Muscle of leg (tissue), 16 donors: ENCODE measurements at places on chromosomes 11 and 22.

- no peak for DNase-seq
Measured at GRCh38 chr11:62705413-62705812, 1.8 kb downstream of the BSCL2 start.

GRCh38 chr11:47940904-47941649 lies 39.3 kb upstream of the PTPRJ start:
- no peak for DNase-seq

- peak; percentile 47 for DNase-seq
Measured at GRCh38 chr11:125569915-125570621, 791 bp downstream of the EI24 start.

- DNase-seq = no peak
Measured at GRCh38 chr11:73423506-73423905, 47.3 kb downstream of the RELT start.

DNA sequence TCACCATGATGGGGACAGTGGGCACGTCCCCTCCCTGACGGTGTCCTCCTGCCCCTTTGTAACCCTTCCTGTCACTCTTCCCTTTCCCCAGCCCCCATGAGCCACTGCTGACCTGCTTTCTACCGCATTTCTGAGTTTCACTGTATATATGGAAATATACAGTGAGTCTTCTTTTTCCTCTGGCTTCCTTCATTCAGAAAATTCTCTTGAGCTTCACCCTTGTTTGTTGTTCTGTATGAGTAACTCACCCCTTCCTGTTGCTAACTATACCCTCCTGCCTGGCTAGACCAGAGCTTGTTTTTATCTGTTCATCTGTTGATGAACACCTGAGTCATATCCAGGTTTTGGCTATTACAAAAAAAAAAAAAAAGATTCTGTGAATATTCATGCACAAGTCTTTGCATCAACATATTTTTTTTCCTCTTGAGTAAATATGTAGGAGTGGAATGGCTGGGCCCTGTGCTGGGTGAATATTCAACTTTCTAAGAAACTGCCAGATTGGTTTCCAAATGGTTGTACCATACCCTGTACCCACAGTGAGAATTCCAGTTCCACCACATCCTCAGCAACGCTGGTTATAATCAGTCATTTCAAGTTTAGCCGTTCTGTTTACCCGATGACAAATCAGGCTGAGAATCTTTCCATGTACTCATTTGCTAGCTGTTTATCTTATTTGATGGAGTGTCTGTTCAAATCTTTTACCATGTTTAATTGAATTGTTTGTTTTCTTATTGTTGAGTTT lies 62.0 kb downstream of the IGF2 start:
- no peak for DNase-seq

- peak; percentile 15 for DNase-seq
Measured at GRCh38 chr11:109123816-109124787, 297.9 kb upstream of the C11orf87 start.

GRCh38 chr11:108199446-108200321 lies 22.8 kb downstream of the NPAT start:
- DNase-seq = no peak

GRCh38 chr22:17540481-17540880 lies 22.8 kb upstream of the SLC25A18 start:
- no peak for DNase-seq

- DNase-seq = peak; percentile 23
Measured at GRCh38 chr11:87185228-87185627, 147.5 kb downstream of the TMEM135 start.

- no peak for DNase-seq
Measured at GRCh38 chr11:31610544-31610943, 101.0 kb downstream of the ELP4 start.

DNA sequence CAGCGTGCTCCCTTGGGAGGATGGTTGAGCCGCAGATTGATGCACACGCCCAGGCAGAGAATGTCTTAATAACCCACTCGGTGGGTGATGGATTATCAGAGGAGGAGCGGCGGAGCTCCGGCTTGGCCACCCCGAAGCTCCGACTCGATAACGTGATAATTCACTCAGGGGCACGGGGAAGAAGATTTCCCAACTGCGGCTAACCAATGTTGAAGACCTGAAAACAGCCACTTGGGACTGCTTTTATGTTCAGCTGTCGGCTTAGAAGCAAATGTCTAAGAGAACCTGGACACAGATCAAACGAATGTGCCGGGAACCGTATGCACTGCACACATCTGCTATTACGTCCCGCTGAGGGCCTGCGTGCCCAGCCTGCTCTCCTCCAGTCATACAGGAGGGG lies 206.8 kb upstream of the CADM1 start:
- peak; percentile 69 for DNase-seq

- no peak for DNase-seq
Measured at GRCh38 chr11:17219016-17219415, 11.2 kb upstream of the PIK3C2A start.

GRCh38 chr11:120985718-120986569 lies 38.0 kb upstream of the TBCEL start:
- DNase-seq = peak; percentile 49

DNA sequence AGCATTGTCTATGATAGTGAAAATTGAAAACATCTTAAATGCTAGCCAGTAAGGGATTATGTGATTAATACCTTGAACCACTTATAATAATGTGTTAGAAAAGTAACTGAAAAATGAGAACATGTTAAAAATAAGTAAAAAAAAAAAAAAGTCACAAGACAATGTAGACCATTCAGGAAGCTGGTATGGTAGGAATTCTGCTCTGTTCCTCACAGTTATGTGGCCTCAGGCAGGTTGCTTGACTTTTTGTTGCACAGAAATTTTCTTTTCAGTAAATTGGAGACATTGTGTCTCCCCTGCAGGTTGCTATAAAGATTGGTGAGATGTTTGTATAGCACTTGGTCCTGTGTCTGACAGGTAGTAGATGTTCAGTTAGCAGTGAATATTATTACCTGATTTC lies 17.3 kb upstream of the PLET1 start:
- DNase-seq = no peak

GRCh38 chr11:75261902-75262361 lies 21.4 kb downstream of the TPBGL start:
- DNase-seq = no peak

- no peak for DNase-seq
Measured at GRCh38 chr11:128735935-128736605, 42.2 kb downstream of the FLI1 start.

GRCh38 chr22:45007391-45008185 lies 2.2 kb downstream of the PHF21B start:
- peak; percentile 74 for DNase-seq

GRCh38 chr11:3986301-3986700 lies 108.3 kb upstream of the RRM1 start:
- DNase-seq = no peak

DNA sequence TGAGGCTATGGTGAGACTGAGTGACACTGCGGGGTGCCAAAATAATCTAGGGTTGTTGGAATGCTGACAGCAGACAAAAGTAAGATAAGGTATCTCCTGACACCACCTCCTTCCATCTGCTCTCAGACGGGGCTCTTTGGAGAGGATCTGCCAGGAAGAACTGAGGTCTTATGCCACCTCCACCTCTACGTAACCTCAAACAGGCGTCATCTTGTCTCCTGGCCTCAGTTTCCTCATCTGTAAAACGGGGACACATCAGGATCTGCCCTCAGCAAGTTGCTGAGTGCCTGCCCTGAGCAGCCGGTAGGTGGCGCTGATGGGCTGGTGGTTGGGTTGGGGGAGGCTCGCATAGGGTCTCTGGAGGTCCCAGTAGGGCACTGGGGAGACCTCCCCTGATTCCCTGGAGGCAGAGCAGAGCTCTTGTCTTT lies 1.7 kb upstream of the MYEOV start:
- DNase-seq = no peak

- no peak for DNase-seq
Measured at GRCh38 chr11:26620282-26621045, 48.4 kb upstream of the MUC15 start.

- DNase-seq = no peak
Measured at GRCh38 chr11:118909619-118910308, 16.0 kb downstream of the BCL9L start.

GRCh38 chr11:65468874-65469333 lies 29.9 kb upstream of the MALAT1 start:
- no peak for DNase-seq

- DNase-seq = peak; percentile 9
Measured at GRCh38 chr11:113615098-113615497, 91.0 kb downstream of the TMPRSS5 start.

GRCh38 chr11:96263238-96263763 lies 79.7 kb downstream of the MAML2 start:
- no peak for DNase-seq

- DNase-seq = no peak
Measured at GRCh38 chr11:103902994-103903393, 133.4 kb upstream of the DDI1 start.

GRCh38 chr11:12914400-12914912 lies 94.7 kb upstream of the RASSF10 start:
- DNase-seq = peak; percentile 90

DNA sequence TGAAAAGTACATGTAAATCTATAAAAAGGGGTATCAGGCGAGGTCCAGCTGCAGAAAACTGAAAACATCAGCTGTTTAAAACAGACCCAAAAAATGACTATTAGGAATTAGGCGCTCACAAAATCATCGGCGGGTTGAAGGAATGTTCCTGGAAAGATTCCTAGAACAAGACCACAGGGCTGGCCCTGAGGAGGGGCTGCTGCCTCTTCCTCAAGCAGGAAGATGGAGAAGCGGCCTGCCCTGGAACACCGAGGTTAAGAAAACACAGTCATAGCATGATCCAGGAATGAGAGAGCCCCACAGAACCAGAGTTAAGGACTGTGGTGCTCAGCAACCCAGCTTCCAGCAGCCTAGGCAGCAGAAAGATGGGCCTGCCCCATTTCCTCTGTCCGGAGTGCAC lies 78.4 kb downstream of the C11orf91 start:
- peak; percentile 87 for DNase-seq

- no peak for DNase-seq
Measured at GRCh38 chr22:43399338-43399979, 12.4 kb upstream of the MPPED1 start.

DNA sequence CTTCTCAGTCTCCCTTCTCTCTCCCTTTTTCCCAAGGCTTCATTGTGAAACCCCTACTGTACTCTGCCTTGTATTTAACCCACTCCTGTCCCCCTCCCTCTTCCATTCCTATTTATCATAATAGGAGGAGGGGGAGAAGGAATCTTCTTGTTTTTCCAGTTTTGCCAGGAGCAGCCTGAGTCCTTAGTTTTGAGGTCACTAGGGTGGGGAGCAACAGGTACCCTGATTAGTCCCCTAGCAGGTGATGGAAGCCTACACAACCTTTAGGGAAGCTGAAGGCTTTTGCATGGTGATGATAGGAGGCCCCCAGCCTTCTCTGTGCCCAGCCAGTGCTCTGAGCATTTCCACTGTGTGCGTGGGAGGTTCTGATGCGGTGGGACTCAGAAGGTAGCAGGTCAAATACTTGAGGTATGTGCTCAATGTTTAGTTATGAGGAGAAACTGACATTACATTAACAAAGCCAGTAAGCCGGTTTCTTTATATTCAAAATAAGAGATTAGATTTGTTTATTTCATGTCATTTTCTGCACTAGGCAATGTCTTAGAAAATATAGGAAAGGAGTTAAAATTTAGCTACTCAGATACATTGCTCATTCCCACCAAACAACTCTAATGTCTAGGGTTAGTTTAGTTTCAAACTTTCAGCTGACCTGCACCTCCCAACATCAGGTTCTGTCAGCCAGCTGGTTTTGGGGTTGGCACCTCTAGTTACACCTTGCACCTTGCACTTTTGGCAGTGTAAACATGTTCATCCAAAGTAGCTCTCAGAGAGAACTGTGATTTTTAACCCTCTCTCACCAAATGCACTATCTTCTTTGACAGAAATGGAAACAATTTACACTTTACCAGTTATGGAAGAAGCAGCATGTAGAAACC lies 26.0 kb downstream of the PARVA start:
- DNase-seq = no peak

DNA sequence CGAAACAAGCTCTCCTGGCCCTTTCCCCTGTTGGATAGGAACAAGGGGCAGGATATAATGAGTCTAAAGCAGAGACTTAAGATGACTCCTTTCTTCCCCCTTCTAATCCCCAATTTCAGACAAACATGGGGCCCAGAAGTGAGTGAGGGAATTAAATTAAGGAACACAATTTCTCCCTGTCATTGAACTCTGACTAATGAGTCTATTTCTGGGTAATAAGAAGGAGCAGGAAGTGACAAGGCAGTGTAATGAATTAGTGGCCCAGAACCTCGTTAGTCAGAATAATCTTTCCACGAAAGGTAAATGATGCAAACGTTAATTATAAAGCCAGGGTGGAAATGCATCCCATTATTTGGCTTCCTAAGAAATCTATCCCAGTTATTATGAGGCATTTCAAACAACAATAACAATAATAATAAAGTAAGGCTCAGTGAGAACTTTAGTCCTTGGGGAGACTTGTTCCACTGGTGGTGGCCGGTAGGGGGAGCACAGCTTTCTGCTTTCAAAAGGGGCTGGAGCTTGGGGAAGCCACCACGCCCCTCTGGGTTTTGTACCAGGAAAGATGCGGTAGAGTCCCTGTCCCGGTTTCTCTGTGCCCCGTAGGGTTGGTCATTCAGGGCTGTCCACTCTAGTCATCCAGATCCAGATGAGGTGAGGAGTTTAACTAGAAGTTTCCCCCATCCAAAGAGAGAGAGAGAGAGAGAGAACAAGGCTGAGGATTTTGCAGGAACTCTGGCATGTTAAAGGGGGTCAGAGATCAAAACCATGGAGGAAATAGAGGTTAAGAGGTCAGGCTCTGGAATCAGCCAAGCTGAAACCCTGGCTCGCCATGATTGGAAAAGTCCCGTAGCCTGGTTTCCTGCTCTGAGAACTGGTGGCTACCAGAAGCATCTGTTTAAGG lies 298.3 kb downstream of the NTM start:
- DNase-seq = no peak

- peak; percentile 72 for DNase-seq
Measured at GRCh38 chr11:122656631-122657101, 1.1 kb downstream of the UBASH3B start.

GRCh38 chr11:10809373-10810160 lies 841 bp upstream of the EIF4G2 start:
- peak; percentile 18 for DNase-seq

- no peak for DNase-seq
Measured at GRCh38 chr22:36192542-36192941, 9.1 kb downstream of the APOL4 start.

- no peak for DNase-seq
Measured at GRCh38 chr11:2721210-2721916, 21.6 kb upstream of the KCNQ1OT1 start.

DNA sequence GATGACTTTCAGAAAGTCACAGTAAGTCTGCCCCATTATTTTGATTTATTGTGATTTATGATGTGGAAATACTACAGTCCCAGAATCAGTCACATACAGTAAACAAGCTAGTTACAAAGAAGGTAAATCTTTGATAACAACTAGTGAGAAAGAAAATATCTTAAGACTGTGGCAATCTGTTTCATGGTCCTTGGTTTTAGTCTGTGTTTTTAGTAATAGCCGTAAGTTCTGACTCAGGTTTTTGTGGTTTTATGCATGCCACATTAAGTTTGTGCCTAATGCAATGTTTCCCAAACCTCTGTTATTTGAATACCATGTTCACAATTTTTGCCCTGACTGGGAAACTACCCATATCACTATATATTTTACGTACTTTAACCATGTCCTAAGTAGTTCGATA lies 6.7 kb downstream of the CEP295 start:
- no peak for DNase-seq

- no peak for DNase-seq
Measured at GRCh38 chr22:44269117-44269498, 43.6 kb downstream of the SHISAL1 start.

GRCh38 chr22:19849835-19850762 lies 4.6 kb downstream of the GNB1L start:
- DNase-seq = no peak
